Inflammatory macrophage treated with lipopolysaccharide for 4 hours (primary cell): ENCODE measurements at places on chromosomes 4 and X.
A peak's percentile ranks its signal among the peaks of the same experiment; 100 is the strongest.

GRCh38 chrX:150958177-150958576 lies 25.0 kb upstream of the HMGB3 start:
- DNase-seq = no peak

GRCh38 chrX:109753256-109753655 lies 20.2 kb upstream of the ACSL4 start:
- no peak for DNase-seq

DNA sequence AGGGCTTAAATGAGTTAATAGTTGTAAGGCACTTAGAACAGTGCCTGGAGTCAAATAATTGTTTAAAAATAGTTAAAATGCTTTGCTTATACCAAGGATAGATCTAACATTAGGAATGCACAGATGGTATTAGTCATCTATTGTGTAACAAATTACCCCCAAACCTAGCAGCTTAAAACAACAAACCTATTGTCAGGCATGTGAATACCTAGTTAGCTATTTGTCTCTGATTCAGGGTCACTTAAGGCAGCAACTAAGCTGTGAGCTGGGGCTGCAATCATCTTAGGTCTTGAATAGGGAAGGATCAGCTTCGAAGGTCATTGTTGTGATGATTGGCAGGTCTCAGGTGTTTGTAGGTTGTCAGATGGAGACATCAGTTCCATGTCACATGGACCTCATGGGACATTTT lies 42.4 kb upstream of the AGA start:
- DNase-seq = no peak

- DNase-seq = peak; percentile 14
Measured at GRCh38 chrX:110167952-110168451, 149.9 kb downstream of the AMMECR1 start.

DNA sequence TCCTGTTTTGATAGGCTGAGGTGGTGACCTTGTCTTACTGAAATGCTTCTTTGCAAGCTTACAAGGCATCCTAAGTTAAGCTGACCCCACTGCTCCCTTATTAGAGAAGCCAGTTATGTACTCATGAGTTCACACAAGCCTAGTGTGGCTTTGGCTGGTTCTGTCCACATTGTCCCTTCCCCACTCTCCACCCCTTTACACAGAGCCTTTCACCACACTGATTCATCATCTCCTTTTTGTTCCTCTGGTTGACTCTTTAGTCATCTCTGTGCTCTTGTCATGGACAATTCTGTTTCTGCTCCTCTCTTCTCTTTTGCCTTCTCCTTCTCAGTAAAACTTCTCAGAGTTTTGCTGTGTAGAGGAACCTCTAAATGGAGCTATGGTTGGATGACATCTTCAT lies 4.9 kb downstream of the CHRNA9 start:
- peak; percentile 72 for DNase-seq

GRCh38 chr4:139738846-139739613 lies 73.4 kb downstream of the MGST2 start:
- DNase-seq = no peak

DNA sequence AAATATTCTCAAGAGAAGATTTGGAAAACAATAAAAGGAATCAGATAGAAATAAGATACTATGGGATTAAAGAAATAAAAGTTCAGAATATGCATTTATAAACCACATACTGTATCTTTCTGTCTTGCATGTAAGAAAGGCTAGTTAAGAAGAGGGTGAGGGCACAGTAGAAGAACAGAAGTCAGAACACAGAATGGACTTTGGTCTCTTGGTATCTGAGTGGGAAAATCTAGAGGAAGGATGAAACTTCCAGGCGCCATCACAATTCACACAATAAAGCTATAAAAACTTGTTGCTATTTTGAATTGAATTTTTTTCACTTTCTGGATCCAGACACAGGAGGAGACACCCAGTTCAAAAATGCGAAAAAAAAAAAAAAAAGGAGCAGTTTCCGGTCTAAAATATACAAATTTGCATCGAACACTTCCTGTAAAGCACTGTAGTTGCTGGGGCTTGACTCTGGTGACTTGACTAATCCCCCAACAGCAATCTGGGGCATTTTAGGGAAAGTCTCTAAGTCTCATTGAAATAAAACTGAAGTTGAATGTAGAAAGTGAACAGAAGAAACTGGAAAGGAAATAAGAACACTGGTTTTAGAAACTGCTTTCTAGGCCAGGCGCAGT lies 8.1 kb upstream of the NAAA start:
- DNase-seq = peak; percentile 10

DNA sequence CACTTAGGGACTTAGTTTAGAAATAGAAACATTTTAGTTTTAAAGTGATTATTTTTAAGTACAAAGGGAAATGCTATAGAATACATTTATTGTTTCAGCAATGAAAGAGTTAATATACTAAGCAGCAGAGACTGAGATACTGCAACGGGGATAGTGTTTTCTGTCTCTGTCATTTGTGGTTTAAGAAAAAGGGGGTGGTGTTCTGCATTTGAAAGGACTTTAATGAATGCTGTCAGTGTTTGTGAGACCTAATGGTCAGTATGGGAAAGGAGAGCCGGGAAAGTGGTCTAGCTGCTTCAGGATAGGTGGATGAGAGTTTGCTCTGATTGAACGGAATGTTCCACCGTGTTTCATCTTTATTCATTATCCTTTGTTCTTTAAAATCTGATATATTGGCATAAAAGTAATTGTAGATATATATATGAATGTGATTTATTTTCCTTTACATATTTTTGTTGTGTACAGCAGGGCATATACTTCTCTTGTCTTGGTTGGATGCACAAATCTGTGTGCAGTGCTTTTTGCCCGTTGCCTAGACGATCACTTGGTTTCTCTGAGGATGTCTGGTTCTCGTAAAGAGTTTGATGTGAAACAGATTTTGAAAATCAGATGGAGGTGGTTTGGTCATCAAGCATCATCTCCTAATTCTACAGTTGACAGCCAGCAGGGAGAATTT lies at the start of gene KLHL5:
TSS of gene KLHL5 (plus strand) at position 139 of the 676 bp plus-strand sequence. CDS start at position 560, 421 bp downstream.
- DNase-seq = no peak

DNA sequence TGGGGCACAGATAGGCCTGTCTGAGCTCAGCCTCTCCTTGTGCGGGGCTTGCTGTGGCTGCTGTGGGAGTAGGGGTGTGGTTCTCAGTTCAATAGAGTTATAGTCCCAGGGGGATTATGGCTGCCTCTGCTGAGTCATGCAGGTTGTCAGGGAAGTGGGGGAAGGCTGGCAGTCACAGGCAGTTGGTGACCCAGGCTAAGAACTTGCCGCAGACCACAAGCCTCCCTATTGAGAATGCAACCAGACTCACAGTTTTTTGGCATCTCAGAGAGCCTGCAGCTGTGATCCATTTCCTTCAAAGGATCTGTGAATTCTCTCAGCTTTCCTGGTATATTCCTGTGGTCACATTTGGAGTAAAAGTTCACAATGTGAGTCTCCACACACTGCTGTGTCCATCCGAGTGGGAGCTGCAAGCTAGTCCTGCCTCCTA lies 364.9 kb downstream of the ZNF674 start:
- DNase-seq = no peak

DNA sequence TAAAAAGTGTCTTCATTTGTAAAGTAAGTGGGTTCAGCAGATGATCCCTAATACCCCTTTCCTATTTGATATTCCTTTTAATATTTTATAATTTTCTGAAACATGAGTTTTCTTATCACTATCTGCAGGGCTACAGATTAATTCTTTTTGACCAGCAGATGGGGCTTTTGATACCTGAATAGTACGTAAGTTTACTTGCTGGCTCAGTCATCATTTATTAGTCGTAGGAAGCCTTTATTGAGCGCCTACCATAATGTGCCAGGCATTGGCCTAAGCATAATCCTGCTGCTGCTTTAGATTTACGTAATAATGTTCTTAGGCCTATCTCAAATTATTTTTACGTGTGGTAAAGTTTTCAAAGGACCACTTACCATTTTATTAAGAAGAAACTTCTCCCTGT lies 33.1 kb downstream of the OSTC start:
- DNase-seq = no peak

DNA sequence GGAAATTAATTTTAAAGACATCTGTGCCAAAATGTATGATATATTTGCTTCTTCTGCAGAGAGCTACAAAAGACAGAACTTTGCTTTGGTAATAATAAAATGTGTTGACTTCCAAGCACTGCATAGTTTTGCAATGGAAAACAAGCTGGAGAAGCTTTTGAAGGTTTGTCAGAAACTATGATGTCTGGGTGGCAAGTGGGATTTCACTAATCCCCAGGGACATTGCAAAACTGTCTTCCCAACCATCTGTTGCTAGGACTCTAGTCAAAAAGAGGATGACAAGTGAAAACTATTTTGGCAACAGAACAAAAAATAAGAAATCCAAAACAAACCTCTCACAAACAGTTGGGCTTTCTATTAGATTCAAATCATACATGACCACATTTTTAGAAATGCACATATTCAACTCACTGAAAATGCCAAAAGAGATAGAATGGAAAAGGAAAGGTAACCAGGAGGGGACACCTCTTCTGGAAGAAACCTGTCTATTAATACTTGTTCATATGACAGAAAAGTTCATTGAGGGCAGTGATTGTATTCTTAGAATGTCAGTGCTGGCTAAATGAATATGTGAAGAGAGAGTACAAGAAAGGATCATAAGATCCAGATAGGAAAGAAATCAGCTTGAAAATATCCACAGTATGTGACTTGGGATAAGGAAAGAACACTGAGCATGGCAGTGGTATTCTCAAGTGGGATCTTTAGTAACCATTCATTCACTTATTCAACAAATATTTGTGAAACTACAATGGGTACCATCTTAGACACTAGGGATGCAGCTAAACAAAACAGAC lies 228.0 kb downstream of the RASL11B start:
- no peak for DNase-seq

DNA sequence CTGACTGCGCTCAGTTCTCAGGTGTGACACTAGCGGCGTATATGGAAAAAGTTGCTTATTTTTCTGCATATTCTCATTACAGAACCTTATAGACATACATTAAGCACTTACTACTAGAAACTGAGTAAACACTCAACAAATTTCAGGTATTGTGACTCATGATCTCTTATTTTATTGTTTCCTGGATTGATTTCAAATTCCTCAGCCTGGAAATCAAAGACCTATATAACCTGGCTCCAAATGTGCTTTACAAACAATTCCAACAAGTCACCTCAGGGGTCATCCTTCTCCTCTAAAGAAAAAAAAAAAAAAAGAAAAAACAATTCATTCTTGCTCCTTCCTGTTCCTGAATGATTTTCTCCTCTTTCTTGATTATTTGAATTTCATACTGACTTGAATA lies 152.3 kb downstream of the ADAM29 start:
- no peak for DNase-seq

GRCh38 chrX:22310779-22311178 lies 38.1 kb downstream of the CBLL2 start:
- no peak for DNase-seq

- no peak for DNase-seq
Measured at GRCh38 chr4:56730097-56730496, 49.0 kb upstream of the HOPX start.

DNA sequence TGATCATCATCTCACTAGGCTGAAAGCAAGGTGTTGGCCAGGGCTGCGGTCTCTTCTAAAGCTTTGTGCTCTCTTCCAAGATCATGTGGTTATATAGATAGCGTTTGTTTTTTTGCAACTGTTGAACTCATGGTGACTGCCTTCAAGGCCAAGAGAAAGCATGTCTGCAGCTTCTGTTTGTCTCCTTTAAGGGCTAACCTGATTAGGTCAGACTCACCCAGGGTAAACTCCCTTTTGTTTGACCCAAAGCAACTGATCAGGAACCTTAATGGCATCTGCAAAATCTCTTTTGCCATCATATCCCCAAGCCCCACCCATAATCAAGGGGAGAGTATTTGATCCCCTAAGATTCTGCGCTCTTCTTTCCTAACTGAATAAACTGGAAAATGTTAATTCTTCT lies 72.2 kb upstream of the ALG13 start:
- DNase-seq = no peak

DNA sequence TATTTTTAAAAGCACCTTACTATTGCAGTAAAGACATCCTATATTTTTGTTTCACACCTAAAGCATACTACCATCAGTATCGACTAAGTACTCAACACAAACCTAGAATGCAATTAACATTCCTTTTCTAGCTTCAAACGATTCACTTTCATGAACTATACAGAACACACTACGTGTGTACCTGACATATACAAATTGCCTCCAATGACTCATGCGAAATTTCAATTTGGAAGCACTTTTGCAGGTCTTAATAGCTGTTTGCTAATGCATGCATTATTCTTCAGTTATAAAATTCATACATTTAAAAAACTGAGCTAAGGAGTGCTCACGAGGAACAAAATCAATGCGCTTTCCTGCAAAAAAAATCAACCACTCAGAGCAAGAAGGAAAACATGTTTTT lies 19.7 kb upstream of the GPM6B start:
- DNase-seq = no peak

DNA sequence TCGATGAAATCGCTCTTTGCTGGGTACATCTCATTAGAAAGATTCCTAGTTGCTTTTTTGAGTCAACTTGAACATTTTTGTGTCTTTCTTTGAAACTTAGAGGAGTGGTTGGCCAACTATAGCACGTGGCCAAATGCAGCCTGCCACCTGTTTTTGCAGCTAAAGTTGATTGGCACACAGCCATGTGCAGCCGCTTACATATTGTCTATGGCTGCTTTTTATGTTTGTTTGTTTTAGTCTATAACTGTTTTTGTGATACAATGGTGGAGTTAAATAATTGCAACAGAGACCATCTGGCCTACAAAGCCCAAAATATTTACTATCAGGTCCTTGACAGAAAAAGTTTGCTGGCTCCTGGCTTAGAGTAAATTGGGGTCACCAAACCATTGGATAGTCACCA lies 86.3 kb downstream of the CLCN4 start:
- no peak for DNase-seq

DNA sequence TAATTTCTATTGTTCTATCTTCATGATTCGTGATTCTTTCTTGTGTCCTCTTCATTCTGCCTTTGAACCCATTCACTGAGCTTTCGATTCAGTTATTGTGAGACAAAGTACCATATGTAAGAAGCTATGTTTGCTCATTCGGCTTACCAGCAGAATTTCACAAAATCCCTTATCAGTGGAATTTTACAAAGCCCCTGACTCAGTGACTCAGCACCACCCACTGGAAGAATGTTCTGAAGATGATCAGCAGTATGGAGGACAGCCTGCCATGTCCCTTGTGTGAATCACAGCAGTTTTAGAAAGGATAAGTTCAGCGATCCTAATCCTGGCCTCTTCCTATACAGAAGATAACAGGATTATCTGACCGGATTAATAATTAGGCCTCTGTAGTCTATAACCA lies 5.8 kb upstream of the UXT start:
- DNase-seq = no peak

- DNase-seq = no peak
Measured at GRCh38 chrX:78595901-78596502, 63.1 kb downstream of the RTL3 start.

GRCh38 chr4:72566464-72566972 lies 2.5 kb downstream of the ADAMTS3 start:
- no peak for DNase-seq
